ENCODE measurements at places on chromosomes 4 and X.

DNA sequence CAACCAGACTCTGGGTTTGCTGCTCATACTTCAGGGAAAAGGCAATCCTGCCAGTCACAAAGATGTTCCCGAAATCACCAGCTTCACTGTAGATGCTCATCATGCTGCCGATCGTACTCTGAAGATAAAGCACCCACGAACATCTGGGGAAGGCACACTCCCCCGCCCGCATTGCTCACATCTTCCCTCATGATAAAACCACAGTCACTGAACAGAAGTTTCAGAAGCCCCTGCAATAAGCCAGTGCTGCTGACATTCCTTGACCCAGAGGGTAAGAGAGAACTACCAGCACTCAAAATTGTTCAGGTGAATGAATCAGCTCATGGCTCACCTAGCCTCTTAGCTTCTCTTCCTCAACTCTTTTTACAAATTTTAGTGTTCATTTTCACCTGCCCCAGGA lies 43.1 kb downstream of the SRPX2 start:
- peak; percentile 31 for DNase-seq

DNA sequence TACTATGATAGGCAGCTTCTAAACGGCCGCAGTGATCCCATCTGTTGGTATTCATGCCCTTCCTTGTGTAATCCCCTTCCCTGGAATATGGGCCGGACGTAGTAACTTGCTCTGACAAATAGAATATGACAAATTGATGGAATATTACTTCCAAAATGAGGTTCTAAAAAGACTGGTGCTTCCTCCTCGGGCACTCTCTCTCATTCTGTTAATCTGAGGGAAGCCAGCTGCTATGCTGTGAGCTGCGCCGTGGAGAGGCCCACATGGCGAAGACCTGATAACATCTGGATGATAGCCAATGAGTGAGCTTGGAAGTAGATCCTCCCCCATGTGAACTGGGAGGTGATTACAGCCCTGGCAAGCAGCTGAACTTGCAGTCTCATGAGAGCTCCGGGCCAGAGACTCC lies 27.2 kb upstream of the SLC25A4 start:
- DNase-seq = peak; percentile 20

DNA sequence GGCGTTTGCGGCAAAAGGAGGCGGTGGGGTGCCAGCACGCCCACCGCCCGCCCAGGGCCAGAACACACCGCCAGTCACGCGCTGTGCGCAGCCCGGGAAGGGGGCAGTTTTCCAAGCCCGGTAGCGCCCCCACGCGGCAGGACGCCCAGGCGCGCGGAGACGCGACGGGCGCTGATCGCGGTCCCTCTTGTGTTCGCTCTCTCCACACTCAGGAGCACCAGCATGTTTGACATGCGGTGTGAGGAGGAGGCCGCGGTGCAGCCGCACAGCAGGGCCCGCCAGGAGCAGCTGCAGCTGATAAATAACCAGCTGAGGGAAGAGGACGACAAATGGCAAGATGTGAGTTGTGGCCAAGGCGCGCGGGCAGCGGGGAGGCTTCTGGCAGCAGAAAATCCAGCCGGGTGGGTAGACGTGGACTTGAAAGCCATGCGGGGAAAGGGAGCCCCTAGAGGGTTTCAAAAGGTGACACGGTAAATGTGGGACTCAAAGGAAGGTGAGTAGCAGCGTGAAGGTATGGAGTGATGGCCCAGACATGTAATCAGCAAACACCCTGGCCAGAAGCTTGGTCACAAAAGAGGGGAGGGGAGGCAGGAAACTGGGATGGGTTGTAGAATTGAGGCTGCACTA lies 104.1 kb downstream of the PHOX2B start:
- DNase-seq = peak; percentile 59

GRCh38 chrX:13487731-13488505 lies 81.5 kb upstream of the EGFL6 start:
- peak; percentile 50 for DNase-seq

- no peak for DNase-seq
Measured at GRCh38 chr4:185134307-185134869, 8.7 kb upstream of the SLC25A4 start.

DNA sequence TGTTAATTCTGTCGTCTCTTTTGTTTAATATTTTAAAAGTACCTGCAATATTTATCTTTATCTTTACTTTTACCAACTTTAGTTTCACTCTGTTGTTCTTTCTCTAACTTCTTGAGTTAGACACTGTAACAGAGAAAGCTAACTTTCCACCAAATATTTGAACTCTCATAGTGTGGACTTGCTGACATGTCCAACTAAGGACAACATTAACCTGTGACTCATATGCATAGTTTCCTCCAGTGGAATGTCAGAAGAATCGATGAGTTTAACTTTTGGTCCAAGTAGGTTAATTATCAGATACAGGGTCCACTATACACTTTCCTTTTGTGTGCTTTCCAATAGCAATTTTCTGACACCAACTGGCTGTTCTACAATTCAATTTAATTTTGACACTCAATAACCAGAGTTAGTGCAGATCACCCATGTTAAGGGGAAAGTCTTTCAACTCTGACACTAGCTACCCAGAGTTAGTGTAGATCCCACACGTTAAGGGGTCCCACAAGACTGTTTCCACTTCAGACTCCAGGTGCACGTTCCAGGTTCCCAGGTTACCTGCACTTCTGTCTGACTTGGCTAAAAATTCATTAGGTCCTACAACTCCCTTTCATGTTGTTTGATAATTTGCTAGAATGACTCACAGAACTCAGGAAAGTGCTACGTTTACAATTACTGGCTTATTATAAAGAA lies 559.0 kb upstream of the AMOT start:
- no peak for DNase-seq

Data from activated CD4-positive, alpha-beta T cell treated with anti-CD3 and anti-CD28 coated beads for 36 hours (primary cell).